ENCODE measurements at places on chromosomes 6 and 20. TPM values are rescaled to one million over a fixed set of nuclear protein-coding genes. Genes with fewer than 3 reads are reported as not detected.

GRCh38 chr6:148653138-148653776 is 93.6 kb upstream of the UST start:
- DNase-seq: no peak

DNA sequence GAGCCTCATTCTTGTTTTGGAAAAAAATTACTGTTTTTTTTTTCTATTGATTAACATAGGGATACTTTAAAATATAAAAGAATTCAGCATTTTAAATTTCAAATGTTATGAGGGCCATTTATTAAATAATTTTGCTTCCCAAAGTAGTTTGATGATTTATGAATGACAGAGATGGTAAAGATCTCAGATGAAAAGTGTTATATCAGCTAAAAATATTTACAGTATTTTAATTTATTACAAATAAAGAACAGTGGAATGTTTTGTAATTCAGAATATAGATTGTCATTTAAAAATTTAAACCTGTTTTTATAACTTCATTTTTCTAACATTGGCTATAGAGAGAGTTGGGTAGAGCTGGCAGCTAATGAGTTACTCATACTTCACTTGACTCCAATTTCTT is 256.0 kb downstream of the TPBG start:
- no peak for DNase-seq

- no peak for DNase-seq
Measured at GRCh38 chr6:126076992-126077664, 90.8 kb downstream of the TRMT11 start.

GRCh38 chr6:166703149-166703710 is 76.2 kb upstream of the RPS6KA2 start:
- DNase-seq: no peak

GRCh38 chr6:169766232-169766631 is 14.8 kb downstream of the ERMARD start:
- DNase-seq: no peak

JPH2 gene
- total RNA-seq: 93.5 TPM

GPLD1 gene
- 1.9 TPM for total RNA-seq

DLK2 gene
- 0.68 TPM for total RNA-seq

MYCT1 gene
- 13.9 TPM for total RNA-seq

HSPA12B gene
- total RNA-seq: 15.7 TPM

ERMARD gene
- total RNA-seq: 11.3 TPM

All from left cardiac atrium (tissue), 4 donors.